ENCODE measurements at places on chromosomes 3 and 15.

DNA sequence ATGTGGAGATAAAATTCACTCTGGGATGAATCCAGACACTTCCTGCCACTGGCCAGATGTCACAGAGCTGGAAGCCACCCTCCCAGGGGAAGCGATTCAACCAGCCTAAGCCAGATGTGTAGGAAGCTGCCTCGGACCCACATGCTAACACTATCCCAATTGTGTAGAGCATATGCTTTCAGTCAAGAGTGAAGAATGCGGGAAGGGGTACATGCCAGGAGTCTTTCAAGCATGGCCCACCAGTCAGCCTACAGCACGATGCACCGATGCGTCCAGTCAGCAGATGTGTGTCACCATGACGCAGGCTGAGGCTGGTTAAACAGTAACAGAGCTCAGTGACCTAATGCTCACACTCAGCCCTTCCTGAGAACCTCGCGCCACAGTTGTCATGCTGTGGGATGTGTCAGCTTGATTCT, 38.8 kb upstream of the BNC1 start:
- no peak for DNase-seq

GRCh38 chr3:128554100-128554464, 61.1 kb upstream of the GATA2 start:
- DNase-seq, result no peak

- DNase-seq, result no peak
Measured at GRCh38 chr3:12479919-12480427, 4.3 kb upstream of the TSEN2 start.

GRCh38 chr3:28240441-28240840, 978 bp upstream of the CMC1 start:
- no peak for DNase-seq

GRCh38 chr15:59814409-59814808, 125.3 kb upstream of the BNIP2 start:
- DNase-seq, result no peak

DNA sequence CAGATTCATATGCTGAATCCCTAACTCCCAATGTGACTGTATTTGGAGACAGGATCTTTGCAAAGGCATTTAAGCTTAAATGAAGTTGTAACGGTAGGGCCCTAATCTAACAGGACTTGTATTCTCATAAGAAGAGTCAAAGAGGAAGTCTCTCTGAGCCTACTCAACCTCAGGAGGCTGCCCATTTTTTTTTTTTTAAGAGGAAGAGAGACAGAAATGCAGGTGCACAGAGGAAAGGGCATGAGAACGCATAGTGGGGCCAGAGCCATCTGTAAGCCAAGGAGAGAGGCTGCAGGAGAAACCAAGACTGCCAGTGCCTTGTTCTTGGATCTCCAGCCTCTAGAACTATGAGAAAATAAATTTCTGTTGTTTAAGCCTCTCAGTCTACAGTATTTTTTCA, 28.4 kb downstream of the ZNF860 start:
- DNase-seq, result no peak

- no peak for DNase-seq
Measured at GRCh38 chr15:67119238-67119846, 53.9 kb downstream of the SMAD3 start.

- DNase-seq, result no peak
Measured at GRCh38 chr3:121786485-121786884, 36.9 kb upstream of the GOLGB1 start.

- no peak for DNase-seq
Measured at GRCh38 chr15:77181305-77182074, 110.6 kb upstream of the TSPAN3 start.

DNA sequence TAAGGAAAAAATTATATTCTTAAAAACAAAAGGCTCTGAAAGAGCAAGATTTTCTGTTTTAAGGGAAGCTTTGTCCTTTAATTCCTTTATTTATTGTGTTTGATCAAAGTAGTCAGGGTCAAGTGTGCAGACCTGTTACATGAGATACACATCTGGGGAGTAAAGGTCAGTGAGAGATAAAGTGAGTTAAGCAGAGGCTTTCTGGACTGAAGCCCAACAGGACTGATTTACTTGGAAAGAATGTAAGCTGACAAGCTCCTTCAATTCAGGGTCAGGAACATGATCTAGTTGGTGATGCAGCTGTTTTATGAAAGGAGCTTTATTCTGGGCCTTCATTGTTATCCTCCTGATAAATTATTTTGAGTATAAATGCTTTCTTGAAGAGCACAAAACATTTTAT, 20.7 kb upstream of the OTOL1 start:
- no peak for DNase-seq

GRCh38 chr15:20643829-20644425, 102.3 kb upstream of the GOLGA6L6 start:
- no peak for DNase-seq

DNA sequence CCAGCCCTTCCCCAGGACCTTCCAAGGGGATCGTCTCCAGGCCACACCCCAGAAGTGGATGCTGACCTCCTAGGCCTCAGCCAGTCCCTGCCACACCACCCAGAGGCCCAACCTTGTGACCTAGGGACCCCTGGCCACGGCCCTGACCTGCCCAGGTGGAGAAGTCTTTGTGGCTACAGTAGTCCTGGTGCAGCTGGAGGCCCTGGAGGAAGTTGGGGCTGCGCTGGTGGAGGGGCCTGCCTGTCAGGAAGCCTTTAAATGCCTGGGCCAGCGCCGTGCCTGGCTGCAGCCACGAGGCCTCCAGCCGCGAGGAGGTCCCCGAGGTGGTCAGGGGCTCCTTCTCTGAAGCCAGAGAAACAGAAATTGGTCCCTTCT, 23.4 kb downstream of the PLA2G4D start:
- DNase-seq, result no peak

- DNase-seq, result no peak
Measured at GRCh38 chr15:69595009-69595791, 142.6 kb downstream of the RPLP1 start.

- no peak for DNase-seq
Measured at GRCh38 chr3:50502225-50502583, 1.2 kb downstream of the CACNA2D2 start.

- no peak for DNase-seq
Measured at GRCh38 chr3:113545594-113545993, 13.2 kb downstream of the SIDT1 start.

- no peak for DNase-seq
Measured at GRCh38 chr3:115996420-115997108, 373.3 kb downstream of the GAP43 start.
